ENCODE measurements at places on chromosomes 7 and 10.

- DNase-seq = peak; percentile 19
Measured at GRCh38 chr10:78464856-78465267, 431.2 kb downstream of the RPS24 start.

GRCh38 chr7:135798095-135798494, 49.5 kb upstream of the FAM180A start:
- no peak for DNase-seq

DNA sequence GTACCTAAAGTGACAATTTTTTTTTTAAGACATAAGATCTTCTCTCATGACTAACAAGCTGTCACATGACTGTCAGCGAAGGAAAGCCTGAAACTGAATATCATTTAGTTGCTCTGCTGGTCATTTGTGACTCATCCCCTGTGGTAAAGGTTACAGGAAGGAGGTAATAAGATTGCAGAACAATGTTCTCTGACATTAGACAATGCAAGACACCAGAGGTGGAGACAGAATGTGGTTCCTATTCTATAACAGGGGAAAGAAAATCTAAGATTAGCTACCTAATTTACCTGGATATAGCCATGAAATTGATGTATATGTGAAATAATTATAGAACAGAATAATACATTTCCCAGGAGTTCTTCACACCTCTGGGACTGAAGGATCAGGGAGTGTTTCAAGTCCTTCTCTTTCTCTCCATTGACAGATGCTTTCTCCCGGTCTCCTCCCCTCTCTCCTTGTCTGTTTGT, 47.7 kb downstream of the LRGUK start:
- no peak for DNase-seq

GRCh38 chr7:151748733-151749132, 128.2 kb downstream of the PRKAG2 start:
- DNase-seq = no peak

DNA sequence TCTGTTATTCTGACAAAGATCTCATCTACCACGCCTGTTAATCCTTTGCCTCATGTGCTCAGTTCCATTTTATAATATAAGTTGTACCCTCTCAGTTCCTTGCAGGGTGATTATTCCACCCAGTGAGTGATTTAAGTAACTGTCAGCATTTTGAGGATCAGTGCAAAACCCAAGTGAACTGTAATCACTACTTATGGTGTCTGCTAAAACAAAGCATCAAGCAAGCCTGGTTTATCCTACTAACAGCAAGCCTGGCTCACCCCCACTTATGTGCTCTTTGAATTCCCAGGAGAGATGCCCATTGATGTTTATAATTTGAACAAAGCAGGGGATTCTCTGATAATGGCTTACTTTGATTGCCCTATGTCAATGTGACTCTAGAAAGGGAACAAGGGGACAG, 186.8 kb upstream of the LRGUK start:
- DNase-seq = no peak

- no peak for DNase-seq
Measured at GRCh38 chr7:11716185-11716584, 115.8 kb downstream of the THSD7A start.

DNA sequence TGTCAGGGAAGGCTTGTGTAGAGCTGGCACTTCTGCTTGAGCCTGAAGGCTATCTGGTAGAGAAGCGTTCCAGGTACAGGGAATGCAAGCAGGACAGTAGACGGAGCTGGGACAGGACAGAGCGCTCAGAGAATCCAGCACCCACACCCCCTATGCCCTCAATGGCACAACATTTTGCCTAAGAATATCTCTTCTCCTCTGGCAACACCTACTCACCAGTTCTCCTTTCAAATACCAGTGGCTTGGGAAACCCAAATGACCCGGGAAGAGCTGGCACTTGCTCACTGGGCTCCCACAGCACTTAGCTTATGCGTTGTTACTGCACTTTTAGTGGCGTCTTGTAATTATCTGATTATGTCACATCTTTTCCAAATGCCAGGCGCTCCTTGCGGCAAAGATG, 118.6 kb downstream of the RNF216 start:
- no peak for DNase-seq

Measured in ureter (tissue), 1 donor.